ENCODE measurements at places on chromosomes 1 and 21. TPM values are rescaled to one million over a fixed set of nuclear protein-coding genes. Genes with fewer than 3 reads are reported as not detected.

Gene ICOSLG
- 1.9 TPM for total RNA-seq

Gene HTR6
- not detected for total RNA-seq

- DNase-seq: no peak
These were observed 86.2 kb downstream of the TTC3 start for GRCh38 chr21:37159053-37159776.

DNA sequence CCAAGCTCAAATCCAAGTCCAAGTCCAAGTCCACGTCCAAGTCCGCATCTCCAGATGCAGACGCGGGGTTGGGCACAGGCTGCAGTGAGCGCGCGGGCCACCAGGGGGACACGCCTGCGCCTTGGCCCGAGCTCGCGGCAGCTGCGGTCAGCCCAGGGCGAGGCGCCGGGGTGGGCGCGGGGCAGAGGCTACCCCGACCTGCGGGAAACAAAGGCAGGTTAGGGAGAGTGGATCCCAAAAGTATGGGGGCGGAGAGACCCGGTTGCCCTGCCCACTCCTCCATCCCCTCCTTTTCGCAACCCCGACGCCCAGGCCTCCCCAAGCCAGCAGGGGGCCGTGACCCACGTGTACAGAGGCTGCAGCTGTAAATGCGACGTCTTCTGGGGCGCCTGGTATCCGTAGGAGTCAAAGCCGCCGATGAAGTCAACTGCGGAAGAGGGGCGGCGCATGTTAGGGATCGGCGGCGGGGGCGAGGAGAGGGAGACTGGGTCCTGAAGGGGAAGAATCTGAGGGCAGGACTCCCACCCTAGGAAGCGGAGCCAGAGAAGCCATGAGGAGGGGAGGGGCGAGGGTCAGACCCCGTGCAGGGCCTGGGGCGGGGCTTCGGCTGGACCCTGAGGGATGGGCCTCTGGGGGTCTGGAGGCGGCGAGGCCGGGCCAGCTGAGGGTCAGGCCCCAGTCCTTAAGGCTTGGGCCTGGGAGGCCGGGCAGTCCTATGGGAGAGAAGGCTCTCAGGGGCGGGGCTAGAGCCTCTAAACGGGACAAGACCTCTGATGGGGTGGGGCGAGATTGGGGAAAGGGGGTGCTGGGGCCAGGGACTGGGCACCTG is 58.0 kb downstream of the NKAIN1 start:
- peak; percentile 89 for DNase-seq

- no peak for DNase-seq
These were observed 24.9 kb upstream of the CDC42BPA start for GRCh38 chr1:227343206-227343605.

- DNase-seq: no peak
These were observed 28.7 kb upstream of the FASLG start for GRCh38 chr1:172630056-172630818.

Measured in muscle of leg (tissue), 16 donors.